HuH-7 (cell line): ENCODE measurements at places on chromosomes 4 and X.

GRCh38 chr4:113020966-113021365, 28.5 kb upstream of the ANK2 start:
- DNase-seq: no peak

DNA sequence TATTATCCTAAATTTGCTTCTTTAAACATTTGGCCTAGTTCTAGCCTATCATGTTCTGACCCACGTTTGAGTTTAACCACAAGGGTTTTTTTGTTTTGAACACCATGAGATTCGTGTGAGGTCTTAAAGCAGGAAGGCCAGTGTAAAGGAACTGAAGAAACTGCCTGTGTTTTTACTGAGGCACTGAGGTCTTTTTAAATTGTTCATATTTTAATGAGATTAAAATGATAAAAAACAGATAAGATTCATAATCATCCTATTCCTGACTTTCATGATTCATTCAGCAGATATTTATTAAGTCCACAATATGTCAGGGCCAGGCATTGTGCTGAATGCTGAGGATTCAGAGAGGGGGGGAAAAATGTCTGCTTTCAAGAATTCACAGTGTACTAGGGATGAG, 3.2 kb downstream of the RPS6KA3 start:
- no peak for DNase-seq

DNA sequence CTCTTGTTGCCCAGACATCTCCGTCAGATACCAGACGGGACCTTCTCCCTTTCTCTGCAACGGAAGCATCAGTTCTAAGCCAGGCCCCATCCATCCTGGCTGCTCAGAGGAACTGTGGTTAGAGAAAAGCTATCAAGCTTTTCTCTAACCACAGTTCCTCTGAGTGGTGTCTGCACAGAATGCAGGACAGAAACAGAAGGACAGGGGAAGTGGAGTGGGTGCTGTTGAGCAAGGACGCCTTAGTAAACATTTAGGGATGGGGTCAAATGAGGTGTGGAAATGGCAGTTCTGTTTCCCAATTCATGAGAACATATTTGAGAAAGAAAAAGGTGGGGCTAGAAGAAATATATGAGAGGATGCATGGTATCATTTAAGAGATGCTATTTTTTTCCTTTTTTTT, 283.8 kb downstream of the CRLF2 start:
- no peak for DNase-seq

GRCh38 chr4:30783751-30784150, 63.6 kb downstream of the PCDH7 start:
- DNase-seq: no peak

DNA sequence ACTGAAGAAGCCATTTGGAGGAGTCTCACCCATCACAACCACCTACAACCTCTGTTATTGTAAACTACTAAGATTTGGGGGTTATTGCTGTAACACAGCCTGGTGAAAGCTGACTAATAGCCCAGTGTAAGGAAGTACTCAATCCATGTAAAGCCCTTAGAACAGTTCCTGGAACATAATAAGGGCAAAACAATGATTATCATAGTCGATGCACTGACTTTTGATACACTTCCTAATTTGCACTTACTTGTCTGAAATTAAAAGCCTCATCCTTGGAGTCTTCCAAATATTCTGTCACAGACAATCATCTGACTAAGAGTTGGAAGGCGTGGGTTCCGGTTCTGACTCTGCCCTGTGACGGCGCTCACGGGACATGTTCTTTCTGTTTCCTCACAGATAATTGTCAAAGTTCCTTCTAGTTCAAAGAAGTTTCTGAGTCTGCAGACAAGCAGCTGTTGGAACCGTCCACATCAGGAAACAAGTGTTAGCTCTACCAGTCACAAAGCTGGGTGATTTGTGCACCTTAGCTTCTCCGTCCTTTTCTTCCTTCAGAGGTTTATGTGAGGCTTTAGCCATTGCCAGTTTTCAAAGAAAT, 33.4 kb upstream of the RASGEF1B start:
- DNase-seq: no peak

DNA sequence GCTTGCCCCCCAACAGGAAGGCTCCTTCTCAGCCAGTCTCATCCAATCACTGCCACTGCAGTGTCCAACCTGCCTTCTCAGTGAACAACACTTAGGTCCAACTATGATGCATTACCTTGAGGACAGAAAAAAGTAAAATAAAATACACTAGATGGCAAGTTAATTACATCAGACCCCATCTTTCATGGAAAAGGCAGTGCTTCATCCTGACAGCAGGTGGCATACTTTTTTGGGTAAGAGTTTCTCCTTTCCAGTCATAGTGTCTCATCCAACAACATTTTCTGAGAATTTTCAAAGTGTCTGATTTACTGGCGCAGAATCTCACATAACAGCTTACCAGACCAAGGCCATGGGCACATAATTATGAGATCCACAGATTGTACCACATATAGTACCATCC, 1742.8 kb downstream of the PCDH7 start:
- no peak for DNase-seq

DNA sequence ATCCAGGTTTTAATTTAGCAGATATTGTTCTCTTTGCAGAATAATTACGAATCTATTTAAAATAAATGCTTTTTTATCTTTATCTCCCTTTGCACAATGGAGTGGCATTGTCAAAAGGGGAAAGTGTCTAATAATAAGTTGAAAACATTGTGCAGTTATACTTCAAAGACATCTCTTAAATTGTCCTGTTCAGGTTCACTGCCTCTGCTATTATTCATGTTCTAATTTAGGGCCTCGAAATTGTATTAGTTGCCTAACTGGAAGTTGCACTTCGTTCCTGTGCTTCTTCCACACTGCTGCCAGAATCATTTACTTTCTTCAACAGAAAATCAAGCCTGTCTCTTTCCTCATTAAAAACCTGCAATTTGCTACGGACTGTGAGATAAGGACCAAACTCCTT, 150.5 kb upstream of the SPRY1 start:
- DNase-seq: no peak

DNA sequence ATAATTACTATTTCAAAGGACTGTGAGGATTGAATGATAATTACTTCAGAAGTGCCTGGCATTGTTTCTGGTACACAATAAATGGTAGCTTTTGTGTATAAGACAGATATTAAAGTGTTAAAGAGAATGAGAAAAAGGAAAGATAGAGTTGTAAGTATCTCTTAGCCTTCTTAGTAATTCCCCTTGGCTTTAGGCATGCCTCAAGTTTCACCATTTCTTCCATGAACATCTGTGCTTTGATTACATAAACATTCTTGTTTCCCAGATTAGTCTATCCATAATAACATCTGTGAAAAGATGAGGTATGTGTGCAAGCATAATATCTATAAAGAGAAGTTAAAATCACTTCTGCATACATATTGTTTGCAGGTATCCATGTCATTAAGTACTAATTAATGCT, 230.9 kb upstream of the TEX13A start:
- DNase-seq: no peak

DNA sequence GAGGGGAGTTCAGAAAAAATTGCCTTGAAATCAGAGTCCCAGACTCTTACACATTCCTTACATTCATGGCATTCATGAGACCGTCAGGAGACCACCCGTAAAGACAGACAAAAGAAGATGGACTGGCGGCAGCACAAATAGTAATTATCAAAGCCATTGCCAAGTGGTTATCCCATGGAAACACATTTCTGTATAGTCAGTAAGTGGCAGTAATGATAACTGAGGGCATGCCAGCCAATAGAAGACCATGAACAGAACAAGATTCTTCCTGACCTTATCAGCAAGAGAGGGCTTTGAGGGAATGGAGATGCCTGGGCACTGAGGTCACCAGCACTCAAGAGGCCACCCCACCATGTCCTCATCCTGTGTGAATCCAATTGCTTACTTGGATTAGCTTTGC, 121.7 kb upstream of the HCCS start:
- DNase-seq: no peak

DNA sequence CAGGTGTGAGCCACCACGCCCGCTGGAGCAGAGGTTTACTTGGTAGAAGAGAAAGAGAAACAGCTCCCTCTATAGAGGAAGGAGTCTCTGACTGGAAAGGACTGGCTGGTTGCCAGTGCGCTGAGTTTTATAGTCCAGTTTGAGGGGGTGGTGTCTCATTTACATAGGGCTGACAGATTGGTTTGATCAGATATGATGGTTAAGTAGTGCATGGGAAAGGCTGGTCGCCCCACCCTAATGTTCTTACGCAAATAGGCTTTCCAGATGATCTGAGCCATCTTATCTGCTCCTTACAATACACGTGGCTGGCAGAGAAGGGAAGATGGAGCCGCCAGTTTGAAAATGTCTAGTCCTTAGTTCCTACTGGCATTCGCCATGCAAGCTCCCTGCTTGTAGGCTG, 439.5 kb downstream of the NAF1 start:
- no peak for DNase-seq

- DNase-seq: no peak
Measured at GRCh38 chrX:53073115-53073586, 9.0 kb upstream of the TSPYL2 start.

DNA sequence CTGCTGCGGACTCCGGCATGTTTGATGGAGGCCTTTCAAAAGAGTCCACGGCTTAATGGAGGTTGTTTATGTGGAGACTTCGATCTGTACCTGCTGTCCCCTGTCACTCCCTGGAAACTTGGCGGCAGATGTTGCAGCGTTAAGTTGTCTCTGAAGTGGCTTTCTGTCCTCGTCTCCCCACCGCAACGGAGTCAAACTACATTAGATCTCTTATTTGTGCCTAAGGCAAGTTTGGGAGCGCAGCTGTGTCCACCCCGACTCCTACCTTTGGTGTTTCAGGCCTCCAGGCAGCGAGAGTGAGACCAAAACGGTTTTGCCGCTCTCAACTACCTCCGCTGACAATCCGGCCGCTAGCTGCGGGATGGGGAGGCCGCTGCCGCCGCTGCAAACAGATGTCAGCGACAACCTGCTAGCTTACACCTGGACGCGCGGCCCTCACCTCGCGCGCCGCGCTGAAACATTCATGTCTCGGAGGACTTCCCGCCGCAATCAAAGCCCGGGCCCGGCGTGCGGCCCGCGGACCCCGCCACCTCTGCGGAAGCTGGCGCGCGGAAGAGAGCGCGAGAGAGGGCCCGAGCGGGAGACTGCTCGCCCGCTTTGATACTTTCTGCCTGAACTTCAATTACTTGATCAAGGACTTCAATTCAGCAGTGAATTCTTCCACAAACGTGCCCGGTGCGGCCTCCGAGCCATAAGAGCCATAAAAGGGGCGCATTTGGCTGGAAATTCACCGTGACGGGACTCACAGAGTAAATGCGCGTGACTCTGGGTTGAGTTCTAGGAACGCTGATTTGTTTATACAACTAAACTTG, 108.4 kb downstream of the ANTXR2 start:
- DNase-seq: no peak

DNA sequence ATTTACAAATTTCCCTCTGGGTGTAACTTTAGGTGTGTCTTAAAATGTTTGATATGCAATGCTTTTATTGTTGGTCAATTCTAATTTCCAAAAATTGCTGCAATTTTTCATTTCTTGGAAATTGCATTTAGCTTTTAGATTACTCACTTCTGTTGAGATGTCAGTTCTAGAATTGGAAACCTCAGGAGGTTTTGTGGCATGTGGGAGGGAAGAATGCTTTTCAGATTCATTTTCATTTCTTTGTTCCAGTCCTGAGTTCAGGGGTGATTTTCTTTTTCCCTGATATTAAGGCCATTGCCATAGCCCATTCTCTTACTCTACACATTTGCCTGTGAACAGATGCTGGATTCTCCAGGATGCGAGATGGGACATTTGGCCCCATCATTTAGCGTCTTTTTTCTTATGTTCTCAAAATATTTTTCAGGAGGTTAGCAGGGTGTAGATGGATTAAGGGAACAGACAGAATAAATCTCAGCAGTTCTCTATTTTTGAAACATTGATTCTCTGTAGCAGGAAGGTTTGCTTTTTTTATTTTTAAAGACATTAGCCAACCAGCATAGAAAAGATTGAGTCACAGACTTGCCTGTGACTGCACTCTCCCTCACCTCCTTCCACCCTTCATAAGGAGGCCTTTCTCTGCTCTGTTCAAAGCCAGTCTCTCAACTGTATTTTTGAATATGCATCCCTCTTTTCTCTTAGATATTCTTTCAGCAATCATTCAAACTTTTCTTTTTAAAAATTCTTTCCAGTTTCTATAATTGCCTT, 238.4 kb upstream of the ANXA3 start:
- DNase-seq: no peak

DNA sequence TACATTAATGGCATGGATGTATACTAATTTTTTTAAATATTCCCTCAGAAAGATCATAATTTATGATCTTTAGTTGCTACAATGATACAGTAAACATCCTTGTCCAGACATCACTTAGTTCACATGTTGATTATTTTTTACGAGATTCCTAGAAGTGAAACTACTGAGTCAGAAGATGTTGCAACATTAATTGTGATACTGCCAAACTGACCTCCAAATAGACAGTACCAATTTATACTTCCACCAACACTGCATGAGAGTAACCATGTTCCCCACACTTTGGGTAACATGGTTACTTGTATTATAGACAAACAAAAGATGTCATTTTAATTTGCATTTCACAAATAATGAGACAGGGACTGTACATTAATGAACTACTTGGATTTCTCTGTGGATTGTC, 19.6 kb downstream of the RCHY1 start:
- no peak for DNase-seq

- no peak for DNase-seq
Measured at GRCh38 chrX:20237864-20238263, 28.8 kb downstream of the RPS6KA3 start.

GRCh38 chrX:13845721-13846378, 29.0 kb upstream of the GPM6B start:
- DNase-seq: no peak

DNA sequence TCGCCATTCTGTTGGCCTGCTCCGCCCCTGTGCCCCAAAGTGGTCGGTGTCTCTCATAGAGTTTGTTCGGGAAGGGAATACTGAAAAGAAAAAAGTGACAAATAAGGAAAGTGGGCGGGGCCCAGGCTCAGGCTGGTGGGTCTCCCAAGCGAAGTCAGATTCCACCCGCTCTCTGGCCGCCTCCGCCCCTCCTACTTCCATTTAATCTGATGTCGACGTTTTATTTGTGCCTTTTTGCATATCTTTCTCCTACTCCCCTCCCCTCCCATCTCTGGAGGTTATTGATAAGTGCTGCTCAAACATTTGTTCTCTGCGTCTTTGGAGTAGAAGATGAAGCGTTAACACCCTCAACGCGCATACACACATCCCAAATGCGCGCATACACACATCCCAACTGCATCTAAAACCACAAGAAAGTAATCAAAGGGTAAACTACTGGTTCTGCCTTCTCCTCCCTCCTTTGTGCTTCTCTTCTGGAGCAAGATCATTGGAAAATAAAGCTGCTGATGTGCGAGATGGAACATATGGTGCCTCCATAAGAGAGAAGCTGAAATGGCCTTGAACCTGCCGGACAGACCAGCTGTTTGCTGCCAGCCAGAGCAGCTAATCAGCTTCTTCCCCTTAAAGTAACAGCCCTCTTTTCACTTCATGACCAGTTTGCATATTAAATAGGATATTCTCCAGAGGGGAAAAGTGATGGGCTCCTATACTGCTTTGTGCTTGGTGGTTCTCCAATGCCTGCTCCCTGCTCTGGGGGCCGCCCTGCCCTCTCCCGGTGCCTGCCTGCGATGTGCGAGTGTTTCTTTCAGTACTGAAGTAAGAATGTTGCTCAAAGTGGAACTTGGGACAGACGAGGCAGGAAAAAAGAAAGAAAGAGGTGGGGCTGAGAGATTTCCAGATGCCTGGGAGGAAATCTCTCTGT, 3.1 kb downstream of the MAMLD1 start:
- no peak for DNase-seq

- no peak for DNase-seq
Measured at GRCh38 chr4:1203026-1203616, 30.7 kb upstream of the SPON2 start.
